ENCODE measurements at places on chromosomes 4 and X.

DNA sequence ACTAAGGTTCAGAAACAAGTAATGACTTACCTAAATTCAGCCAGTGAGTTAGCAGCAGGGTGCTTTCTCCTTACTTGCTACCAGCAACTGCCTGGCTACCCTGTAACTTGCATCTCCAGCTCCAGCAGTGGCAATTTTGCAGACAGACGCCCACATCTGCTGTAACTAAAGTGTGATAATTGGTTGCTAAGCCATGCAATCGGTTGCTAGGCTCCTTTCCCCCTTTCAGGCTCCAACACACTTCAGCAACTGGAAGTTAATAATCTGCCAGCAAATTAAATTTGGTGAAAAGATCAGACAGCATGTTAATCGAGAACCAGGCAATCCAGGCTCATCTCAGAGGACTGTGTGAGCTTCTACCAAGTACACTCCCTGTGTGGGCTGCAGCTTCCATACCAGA is 24.2 kb upstream of the ARHGEF9 start:
- DNase-seq, result no peak

GRCh38 chrX:123339221-123339905 is 155.3 kb downstream of the GRIA3 start:
- no peak for DNase-seq

GRCh38 chr4:89939994-89940393 is 45.3 kb downstream of the MMRN1 start:
- DNase-seq, result no peak

DNA sequence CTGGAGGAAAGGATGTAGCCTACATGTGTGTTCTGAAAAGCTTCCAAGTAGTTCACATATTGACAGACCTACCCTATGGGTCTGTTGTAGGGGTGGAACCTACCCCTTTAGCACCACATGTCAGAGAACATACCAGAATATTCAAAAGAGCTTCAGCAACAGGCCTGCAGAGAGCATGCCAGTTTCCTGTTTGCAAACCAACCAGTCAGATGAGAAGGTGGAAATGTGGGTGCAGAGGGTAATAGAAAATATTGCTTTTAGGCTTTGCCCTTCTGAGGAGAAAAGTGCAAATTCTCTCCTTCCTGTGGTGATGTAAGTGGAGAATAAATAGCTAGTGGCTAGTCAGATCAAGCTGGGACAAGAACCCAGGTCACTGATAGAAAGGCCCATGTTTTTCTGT is 16.4 kb downstream of the INTS6L start:
- DNase-seq, result no peak

- no peak for DNase-seq
Observed at GRCh38 chr4:61004651-61005170, 195.4 kb upstream of the ADGRL3 start.

DNA sequence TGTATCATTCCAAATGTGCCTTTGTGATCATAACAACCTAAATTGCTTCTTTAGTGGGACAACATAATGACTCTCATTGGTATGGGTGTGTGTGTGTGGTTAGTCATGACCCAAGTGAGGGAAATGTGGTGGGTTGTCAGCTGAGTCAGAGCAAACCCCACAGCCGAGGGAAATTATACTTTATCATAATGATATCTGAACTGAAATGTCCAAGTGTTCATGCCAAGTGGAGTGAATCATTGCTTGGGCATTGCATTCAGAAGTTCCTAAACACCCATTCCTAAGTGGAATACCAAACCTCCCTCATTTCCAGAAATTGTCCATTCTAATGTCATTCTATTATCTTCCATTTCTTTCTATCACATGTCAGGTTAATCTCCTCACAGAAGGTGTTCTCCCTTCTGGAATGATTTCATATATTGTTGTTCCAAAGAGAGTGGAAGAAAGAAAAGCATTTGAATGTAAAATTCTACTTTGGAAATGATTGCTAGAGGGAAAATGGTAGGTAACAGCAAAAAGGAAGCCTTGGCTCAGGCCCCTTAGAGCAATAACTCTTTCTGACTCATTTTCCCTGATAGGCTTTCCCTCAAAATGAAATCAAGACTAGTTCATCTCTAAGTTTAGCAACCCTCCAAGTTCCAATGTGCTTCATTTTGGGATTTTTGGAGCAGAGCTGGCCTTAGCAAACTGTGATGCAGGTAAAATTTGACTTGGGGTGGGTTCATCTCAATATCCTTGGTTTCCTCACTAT is 230.7 kb upstream of the KCNIP4 start:
- DNase-seq, result no peak

GRCh38 chr4:78749258-78749971 is 26.7 kb upstream of the BMP2K start:
- DNase-seq, result no peak

DNA sequence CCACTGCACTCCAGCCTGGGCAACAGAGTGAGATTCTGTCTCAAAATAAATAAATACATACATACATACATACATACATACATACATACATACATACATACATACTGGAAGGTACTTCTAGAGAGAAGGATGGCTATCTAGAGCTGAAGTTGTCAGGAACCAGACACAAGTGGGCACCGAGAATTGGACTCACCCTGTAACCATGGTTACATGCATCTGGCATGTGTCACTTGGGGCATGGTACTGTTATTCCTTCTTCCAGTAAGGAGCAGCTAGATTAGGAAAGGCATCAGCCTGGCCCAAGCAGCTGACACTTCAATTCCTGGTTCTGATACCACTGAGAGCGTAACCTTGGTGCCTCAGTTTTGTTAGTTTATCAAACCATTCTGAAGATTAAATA is 127.1 kb downstream of the SH3KBP1 start:
- no peak for DNase-seq

GRCh38 chr4:174404677-174405076 is 117.6 kb downstream of the HPGD start:
- no peak for DNase-seq

DNA sequence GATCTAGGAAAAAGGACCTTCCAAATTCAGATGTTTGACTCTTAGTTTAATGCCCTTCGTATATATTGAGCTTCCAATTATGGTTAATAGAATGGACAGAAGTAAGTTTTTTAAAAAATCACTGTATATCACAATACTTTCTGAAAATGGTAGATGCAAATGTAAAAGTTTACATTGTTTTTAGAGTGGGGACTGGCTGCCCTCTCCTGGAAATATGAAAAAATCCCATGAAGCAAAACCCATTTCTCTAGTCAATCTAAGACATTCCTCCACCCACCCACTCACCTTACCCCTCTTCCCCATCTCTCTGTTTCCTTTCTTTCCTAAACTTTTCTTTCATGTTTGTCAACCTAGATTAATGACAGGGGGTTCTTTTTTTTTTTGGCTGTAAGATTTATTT is 134.5 kb downstream of the ARHGAP6 start:
- no peak for DNase-seq

DNA sequence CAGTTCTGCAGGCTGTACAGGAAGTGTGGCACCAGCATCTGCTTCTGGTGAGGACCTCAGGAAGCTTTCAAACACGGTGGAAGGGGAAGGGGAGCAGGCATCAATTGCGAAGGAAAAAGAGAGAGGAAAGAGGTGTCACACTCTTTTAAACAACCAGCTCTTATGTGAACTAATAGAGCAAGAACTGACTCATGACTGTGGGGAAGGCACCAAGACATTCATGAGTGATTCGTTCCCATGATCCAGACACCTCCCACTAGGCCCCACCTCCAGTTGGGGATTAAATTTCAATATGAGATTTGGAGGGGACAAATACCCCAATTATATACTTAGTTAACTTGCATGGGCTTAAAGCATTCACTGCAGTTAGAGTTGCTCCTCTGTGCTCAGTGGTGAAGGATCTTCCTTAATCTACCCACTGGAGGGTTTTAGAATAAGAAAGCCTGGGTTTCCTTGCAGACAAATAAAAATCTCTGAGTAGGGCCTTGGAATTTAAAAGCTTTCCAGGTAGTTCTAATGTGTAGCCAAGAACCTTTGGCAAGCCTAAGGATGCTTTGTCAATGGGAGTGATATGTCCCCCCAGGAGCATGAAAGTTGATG is 60.0 kb downstream of the SYNPO2 start:
- DNase-seq, result no peak

- no peak for DNase-seq
Observed at GRCh38 chr4:172953896-172954568, 214.6 kb upstream of the GALNT7 start.

DNA sequence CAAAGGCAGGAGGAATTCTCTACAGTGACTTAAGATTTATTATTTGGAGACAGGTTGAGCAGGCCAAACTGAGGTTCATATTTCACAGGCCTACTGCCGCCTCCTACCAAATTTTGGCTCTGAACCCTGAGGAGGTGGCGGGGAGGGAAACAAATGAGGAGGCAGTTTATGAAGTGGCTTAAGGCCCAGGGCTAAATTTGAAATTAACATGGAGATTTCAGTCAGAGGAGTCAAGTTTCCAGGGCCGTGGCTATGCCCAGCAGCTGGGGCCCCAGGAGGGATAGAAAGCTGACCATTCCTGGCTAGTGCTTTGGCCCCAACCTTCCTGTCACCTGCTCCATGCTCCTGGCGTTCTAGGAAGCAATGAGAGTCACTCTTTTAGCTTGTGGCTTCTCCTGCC is 73.4 kb upstream of the ARHGAP36 start:
- no peak for DNase-seq

DNA sequence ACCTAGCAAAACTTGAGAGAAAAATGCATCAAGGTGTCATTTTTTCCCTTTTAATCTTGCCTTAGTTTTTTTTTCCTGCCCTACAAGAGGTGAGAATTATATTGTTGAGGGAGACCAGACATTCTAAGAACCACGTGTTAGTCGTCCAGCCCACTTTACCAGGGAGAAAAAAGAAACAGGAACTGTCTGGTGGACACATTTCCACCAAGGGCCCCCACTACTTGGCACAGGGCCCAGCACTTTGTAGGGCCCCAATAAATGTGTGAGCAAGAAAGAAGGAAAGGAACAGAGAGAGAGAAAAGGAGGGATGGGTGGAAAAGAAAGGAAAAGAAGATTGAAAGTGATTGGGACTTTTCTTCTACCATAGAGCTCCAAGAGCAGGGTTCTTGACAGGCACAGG is 3.9 kb upstream of the EGFL6 start:
- no peak for DNase-seq

GRCh38 chr4:74410272-74410671 is 34.7 kb upstream of the AREG start:
- DNase-seq, result no peak

DNA sequence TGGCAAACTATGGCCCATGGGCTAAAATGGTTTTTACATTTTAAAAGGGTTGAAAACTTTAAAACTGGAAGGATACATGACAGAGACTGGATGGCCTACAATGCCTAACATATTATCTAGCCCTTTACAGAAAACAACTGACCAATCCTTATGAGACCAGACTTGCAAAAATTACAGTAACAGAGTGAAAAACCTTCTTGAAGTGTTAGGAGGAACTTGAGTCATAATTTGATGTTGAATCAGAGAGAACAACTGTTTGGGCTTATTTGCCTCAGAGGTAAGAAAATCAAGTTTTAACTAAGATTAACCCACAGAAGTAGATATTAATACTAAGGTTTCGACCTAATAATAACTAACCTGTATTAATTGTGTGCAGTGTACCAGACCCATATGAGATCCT is 12.4 kb upstream of the NAP1L5 start:
- DNase-seq, result no peak

GRCh38 chr4:87076690-87077358 is 142.0 kb downstream of the AFF1 start:
- DNase-seq, result no peak

DNA sequence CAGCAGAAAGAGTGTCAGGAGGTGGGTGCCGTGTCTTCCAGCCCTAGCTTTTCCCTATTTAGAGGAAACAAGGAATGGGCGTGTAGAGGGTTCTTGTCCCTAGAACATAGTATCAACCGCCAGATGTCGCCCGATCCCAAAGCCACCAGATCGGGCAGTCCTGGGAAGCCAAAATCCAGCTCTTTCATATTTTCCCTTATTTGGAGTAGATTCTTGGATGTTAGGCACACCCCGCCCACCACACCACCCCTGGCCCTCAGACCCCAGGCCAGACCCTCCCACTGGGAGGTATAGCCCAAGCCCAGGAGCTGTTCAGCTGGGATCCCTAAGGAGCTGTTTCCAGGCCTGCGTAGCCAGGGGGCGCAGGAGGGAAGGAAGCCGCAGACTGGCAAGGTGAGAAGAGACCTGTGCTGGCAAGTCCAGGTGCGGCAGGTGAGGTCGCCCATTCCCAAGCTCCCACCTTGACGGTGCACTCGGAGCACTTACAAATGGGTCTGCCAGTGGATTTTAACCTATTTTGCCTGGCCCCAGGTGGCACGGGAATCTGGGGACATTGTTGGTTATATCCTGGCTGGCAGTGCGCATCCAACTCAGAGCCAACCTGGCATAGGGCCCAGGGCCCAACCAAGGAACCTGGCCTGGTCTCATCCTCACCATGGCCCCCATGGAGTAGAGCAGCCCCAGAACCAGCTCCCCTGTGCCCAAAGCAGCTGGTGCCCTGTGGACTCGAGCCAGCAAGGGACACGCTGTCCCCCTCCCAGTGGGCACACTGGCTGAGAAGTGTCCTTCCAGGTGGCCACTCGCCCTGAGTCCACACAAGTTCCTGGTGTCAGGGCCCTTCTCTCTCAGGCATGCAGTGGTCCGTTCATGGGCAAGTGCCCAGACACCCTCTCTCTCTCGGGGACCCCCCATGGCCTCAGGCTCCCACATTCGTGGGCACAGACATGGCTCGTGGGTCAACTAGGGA is 811 bp downstream of the FLNA start:
- DNase-seq, result no peak

DNA sequence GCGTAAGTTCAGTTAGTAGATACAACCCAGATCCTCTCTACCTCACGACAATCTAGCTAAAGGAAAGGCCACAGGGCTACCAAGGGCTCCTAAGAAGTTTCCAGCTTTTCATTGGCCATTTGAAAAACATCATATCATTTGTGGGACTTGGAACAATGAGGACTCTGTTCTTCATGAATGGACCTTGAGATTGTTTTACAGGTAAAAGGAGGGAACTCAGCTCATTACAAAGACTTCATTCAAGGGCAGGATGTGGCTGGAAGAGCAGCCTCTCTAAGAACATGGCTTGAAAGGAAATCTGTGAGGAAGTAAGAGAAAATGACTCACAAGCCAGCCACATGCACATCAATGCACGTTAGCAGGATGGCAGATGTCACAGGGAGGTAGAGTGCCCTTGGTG is 105.9 kb upstream of the SLC7A11 start:
- DNase-seq, result no peak

- no peak for DNase-seq
Observed at GRCh38 chr4:181604546-181604945, 638.7 kb upstream of the TENM3 start.

- DNase-seq, result no peak
Observed at GRCh38 chr4:104015680-104016079, 295.9 kb upstream of the TACR3 start.

- DNase-seq, result no peak
Observed at GRCh38 chr4:155629183-155629825, 37.3 kb upstream of the GUCY1A1 start.

Measured in stimulated activated CD8-positive, alpha-beta memory T cell treated with anti-CD3 and anti-CD28 coated beads, Interleukin-4, amount 100 ng/mL, for 1 hour (primary cell).